Dorsolateral prefrontal cortex (tissue), 122 donors: ENCODE measurements at places on chromosomes 4 and X.

DNA sequence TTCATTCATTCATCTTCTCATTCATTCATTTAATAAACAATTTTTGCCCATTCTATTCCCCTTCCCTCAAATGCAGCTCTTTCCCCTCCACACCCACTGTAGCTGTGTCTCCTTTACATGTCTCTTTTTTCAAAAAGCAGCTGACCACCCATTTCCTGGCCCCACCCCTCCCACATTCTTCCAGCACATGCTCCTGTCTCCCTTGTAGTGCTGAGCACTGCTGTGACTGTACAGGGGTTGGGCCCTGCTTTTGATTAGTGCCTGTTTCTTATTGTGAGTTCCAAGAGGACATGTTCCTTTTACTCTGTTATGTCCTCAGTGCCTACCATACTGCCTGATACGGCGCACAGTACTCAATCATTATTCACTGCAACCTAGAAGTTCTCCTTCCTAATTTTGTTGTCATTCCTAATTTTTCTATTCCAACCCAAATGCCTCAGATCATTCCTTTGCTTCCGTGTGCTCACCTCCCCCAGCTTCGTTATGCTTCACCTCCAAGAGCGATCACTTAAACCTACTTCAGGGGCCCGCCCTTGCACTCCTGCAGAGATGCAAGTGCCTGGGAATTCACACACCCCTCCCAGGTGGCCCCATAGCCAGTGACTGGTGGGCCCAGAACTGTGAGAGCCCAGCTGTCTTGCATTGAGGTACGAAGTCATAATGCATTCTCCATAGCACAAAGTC lies 152.2 kb downstream of the STK32B start:
- no peak for DNase-seq

GRCh38 chrX:7190157-7190556 lies 42.2 kb upstream of the PUDP start:
- no peak for DNase-seq

- no peak for DNase-seq
Measured at GRCh38 chr4:122662701-122663100, 41.8 kb upstream of the IL21 start.

DNA sequence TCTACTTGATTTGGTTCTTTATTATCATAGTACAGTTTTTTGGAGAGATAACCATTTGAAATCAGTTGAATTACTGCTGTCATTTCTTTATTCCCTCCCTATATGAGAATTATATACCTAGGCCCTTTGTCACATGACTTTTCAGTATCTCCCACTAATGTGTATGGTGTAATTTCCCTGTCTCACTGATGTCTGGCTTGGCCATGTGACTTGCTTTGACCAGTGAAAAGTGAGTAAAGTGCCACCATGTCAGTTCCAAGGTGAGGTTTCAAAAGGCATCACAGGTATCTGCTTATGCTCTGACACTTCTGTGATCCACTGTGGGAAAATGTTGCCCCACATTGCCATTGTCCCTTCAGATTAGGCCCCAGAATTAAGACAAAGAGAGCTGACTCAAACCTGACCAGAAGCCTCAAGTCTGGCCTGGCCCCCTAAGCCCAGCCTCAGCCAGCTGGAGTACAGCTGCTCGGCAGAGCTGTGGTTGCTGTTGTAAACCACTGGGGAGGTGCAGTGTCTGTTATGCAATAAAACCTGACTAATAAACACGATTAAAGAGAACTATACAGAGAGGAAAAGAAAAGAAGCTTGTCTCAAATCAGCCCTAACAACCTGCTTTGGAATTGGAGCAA lies 27.5 kb downstream of the SETD7 start:
- DNase-seq, result no peak

- no peak for DNase-seq
Measured at GRCh38 chr4:89708903-89709421, 128.0 kb downstream of the SNCA start.

GRCh38 chr4:167897116-167897515 lies 195.2 kb upstream of the ANXA10 start:
- DNase-seq, result no peak

DNA sequence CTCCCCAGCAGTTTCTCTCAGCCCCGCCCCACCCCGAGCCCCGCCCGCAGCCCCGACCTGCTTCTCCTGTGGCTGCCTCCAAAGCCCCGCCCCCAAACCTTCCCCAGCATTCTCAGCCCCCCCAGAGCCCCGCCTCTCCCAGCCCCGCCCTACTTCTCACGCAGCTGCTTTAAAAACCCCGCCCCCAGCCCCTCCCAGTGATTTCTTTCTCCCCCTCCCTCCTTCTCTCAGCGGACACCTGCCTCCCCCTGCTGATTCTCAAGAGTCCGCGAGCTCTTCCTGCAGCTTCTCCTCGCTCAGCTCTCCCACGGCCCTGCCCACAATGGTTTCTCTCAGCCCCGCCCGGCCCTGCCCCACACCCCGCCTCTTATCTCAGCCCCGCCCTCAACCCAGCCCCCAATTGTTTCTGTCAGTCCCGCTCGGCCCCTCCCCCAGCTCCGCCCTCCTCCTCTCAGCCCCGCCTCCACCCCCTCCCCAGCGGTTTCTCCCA lies 636 bp upstream of the EOLA1 start:
- DNase-seq, result peak; percentile 77

DNA sequence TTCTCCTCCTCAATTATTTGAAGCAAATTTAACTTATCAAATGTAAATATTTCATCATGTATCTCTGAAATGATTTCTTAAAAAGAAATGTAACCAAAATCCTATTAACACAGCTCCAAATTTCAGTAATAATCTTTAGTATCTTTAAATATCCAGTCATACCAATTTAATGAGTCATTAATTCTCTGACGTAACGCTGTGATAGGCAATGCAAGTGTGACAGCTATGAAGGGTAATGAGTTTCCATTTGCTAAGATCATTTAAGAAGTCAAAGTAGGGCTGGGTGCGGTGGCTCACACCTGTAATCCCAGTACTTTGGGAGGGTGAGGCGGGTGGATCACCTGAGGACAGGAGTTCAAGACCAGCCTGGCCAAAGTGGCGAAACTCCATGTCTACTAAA lies 15.6 kb downstream of the RPS3A start:
- no peak for DNase-seq

GRCh38 chr4:54102531-54103106 lies 2.7 kb downstream of the GSX2 start:
- no peak for DNase-seq

DNA sequence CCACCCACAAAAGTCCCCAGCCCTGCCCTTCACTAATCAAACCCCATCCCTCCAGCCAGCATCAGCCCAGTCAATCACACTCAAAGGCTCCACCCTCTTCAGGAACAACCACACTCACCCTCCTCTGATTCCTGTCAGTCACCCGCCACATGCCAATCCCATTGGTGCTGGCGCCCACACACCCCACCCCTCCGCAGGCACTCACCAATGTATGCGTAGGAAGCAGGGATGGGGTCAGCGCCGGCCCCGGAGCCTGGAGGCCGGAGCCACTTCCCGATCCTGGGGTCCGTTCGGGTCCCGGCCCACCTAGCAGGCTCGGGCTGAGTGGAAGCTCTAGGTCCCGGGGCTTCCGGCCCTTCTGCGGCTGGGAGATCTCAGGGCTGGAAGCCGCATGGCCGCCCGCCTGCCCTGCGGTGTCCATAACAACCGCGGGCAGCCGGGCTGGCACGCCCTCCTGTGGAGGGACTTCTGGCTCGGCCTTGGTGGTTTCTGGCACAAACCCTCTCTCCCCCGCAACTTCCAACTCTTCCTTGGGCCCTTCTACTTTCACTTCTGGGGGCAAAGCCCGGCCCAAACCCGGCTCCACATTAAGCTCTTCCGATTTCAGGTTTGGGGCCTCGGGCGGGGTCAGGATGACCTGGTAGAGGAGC lies 7.9 kb upstream of the CFP start:
- peak; percentile 65 for DNase-seq

GRCh38 chrX:6187256-6187655 lies 41.4 kb downstream of the NLGN4X start:
- no peak for DNase-seq

DNA sequence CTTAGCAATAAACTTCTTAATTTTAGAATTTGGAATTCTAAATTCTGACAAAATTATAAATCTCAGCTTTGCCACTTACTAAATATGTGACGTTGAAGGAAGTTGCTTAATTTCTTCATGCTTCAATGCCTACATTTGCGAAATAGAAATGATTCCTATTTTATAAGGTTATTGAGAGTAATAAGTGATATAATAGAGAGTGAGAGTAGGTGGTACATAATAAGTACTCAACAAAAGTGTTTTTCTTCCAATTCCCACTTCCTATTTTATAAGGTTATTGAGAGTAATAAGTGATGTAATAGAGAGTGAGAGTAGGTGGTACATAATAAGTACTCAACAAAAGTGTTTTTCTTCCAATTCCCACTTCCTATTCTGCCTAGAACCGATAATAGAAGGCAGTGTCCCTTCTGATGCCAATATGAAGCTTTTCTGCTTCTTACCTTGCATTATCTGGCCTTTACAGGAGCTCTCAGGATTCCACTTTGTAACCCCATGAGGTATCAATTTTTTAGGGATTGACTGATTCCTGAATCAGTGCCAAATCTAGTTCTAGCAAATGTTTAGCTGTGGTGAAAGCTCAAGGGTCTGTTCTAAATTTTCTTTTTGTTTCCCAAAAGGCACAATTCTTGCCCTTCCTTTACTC lies 31.4 kb downstream of the VSIG4 start:
- DNase-seq, result no peak

GRCh38 chr4:2441393-2442174 lies 22.8 kb downstream of the CFAP99 start:
- DNase-seq, result no peak

DNA sequence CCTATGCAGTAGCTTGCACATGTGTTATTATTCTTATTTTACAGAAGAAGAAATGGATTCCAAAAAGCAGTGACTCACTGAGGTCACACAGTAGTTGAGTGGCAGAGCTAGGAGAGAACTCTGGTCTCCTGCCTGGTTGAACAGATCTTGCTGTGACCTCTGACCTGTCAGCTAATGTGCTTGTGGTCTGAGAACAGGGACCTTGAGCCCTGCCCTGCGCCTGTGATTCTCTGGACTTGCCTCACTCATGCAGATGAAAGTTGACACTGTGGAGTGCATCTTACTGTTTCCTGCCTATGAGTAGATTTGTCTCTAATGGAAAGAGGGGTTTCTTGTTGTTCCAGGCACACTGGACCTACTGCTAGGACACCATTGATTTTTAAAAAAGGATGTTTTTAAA lies 32.3 kb downstream of the ETNPPL start:
- DNase-seq, result no peak

DNA sequence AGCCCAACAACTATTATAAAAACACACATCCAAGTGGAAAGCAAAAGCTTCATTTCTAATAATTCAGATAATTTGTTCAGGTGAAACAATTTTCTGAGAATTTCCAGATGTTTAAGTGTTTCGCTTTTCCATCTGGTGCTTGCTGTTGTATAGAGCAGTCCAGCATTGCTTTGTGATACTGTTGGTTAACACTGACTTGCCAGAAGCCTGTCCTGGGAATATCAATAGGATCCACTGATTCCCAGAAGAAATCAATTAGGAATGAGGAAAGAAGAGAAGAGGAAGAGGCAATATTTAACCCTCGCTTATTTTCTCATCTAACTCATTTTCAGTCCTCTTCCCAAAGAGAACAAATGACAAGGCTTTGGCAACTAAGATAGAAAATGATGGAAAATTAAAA lies 94.9 kb upstream of the DDIT4L start:
- no peak for DNase-seq

DNA sequence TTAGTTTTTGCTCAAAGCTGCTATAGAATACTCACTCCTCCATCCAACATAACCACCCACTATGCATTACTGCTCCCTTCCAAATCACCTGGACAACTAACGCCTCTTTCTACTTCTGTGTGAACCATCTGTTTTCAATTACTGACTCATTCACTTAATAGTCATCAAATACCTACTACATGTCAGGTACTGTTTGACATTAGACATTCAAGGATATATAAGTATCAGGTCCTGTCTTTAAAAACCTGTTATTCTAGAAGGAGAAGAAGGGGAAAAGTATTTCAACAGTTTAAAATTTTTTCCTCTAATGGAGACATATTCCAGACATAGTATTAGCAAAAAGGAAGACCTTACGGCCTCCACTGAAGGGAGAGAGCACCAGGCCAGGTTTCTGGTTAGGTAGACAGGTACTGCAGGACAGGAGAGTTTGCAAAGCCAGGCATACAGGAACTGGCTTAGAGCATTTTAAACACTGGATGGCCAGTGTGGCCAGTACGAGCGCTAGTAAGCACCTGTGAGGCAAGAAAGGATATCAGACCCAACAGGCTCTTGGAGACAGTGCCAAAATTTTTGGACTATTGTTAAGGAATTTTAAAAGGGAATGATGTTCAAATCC lies 39.0 kb downstream of the SH3RF1 start:
- no peak for DNase-seq

- DNase-seq, result no peak
Measured at GRCh38 chr4:154277172-154277571, 214.4 kb downstream of the DCHS2 start.

DNA sequence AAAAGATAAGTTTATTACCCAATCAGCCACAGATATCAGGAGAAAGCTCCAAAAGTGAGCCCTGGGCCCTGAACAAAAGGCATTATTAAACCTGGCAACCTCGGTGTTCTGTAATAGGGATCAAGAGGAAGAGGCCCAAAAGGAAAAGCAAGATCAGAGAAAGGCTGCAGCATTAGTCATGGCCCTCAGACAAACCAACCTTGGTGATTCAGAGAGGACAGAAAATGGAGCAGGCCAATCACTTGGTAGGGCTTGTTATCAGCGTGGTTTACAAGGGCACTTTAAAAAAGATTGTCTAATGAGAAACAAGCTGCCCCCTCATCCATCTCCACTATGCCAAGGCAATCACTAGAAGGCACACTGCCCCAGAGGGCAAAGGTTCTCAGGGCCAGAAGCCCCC lies 75.7 kb downstream of the AGTR2 start:
- no peak for DNase-seq

- no peak for DNase-seq
Measured at GRCh38 chrX:111375747-111376146, 36.2 kb downstream of the DCX start.

GRCh38 chr4:88697141-88697540 lies 488 bp downstream of the NAP1L5 start:
- no peak for DNase-seq

- no peak for DNase-seq
Measured at GRCh38 chr4:180219080-180219479, 2024.1 kb upstream of the TENM3 start.

GRCh38 chrX:27883468-27884092 lies 75.8 kb downstream of the MAGEB10 start:
- DNase-seq, result no peak
